ENCODE measurements at places on chromosomes 3 and 15.

DNA sequence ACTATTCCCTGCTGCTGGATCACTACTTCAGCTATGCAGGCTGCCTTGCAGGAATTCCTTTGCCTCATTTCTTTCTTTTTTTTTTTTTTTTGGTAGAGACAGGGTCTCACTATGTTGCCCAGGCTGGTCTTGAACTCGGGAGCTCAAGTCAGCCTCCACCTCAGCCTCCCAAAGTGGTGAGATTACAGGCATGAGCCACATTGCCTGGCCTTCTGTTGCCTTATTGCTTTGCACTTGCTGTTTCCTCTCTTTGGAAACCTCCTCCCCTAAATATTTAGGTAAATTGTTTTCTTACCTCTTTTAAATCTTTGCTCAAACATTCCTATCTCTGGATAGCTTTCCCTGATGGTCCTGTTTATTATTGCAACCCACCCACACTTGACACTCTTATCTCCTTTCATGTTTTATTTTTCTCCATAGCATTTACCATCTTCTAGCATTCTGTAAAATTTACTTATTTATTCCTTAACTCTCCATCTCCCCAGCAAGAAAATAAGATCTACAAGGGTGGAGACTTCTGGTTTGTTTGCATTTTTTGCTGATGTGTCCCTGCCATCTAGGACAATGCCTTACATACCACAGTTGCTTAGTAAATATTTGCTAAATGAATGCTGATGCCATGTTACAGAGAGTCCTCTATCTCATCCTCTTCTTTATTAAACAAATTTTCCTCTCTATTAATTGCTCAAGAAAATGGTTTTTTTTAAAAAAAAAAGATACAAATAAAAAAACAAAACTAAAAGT is 134.8 kb downstream of the P2RY1 start:
- no peak for DNase-seq

GRCh38 chr3:8451696-8452095 is 49.9 kb upstream of the LMCD1 start:
- DNase-seq: no peak

GRCh38 chr15:90912770-90913075 is 9.6 kb downstream of the MAN2A2 start:
- no peak for DNase-seq

DNA sequence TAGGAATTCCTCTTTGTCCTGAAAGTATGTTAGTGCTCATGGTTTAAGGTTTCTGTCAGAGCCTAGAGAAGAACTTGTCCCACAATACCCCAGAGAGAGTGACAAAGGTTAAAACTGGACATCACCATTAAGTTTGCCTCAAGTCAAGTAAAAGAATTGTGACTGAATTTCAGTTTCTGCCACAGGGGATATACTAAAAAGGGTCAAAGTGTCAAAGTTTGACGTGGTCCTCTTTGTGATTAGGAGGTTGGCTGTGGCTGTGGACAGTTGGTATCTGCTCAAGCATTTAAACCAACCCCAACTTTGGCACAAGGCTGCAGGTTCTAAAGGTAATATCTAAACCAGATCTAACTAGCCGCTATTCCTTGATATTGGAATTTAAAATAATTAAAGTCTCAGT is 26.1 kb downstream of the FMN1 start:
- DNase-seq: no peak

GRCh38 chr15:27070841-27071240 is 99.9 kb downstream of the GABRG3 start:
- DNase-seq: no peak

DNA sequence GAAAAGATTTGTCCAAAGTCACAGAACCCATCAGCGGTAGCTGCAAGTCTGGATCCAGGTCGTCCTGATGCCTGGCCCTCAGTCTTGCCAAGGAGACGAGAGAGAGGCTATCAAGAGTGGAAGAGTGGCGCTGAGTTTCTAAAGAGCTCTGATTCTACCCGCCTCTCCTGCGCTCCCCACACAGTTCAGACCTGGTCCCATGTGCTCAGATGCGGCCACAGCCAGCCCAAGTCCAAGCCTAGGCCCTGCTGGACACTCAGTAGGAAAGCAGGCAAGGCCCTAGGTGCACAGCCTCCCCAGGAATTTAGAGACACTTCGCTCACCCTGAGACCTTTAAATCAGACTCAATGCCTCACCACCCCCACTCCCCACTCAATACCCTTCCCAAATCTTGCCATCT is 32.4 kb downstream of the CCDC12 start:
- DNase-seq: no peak

GRCh38 chr15:27564656-27565055 is 534.5 kb downstream of the OCA2 start:
- DNase-seq: no peak

GRCh38 chr15:64710676-64711428 is 64.5 kb downstream of the RBPMS2 start:
- peak; percentile 25 for DNase-seq

DNA sequence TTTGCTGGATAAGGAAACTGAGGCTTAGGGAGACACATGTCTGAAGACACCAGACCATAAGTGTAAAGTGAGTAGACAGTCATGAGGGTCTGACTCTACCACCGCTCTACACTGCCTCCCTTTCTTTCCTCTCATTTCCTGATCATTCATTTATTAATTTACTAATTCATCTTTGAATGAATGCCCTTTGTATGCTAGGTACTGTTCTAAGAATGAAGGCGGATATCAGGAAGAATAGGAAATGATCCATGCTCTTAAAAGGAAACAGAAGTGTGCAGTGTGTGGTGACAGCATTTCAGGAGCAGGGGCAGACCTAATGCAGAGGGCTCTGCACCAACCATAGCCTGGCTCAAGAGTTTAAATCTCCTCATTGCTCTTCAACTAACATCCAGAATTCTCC is 31.8 kb upstream of the PSMD6 start:
- no peak for DNase-seq

- peak; percentile 86 for DNase-seq
Measured at GRCh38 chr3:129614927-129615363, 8.5 kb upstream of the PLXND1 start.

- DNase-seq: peak; percentile 91
Measured at GRCh38 chr3:31232055-31233025, 300.4 kb upstream of the STT3B start.

- DNase-seq: peak; percentile 96
Measured at GRCh38 chr15:78082106-78082742, 4.7 kb upstream of the TBC1D2B start.

DNA sequence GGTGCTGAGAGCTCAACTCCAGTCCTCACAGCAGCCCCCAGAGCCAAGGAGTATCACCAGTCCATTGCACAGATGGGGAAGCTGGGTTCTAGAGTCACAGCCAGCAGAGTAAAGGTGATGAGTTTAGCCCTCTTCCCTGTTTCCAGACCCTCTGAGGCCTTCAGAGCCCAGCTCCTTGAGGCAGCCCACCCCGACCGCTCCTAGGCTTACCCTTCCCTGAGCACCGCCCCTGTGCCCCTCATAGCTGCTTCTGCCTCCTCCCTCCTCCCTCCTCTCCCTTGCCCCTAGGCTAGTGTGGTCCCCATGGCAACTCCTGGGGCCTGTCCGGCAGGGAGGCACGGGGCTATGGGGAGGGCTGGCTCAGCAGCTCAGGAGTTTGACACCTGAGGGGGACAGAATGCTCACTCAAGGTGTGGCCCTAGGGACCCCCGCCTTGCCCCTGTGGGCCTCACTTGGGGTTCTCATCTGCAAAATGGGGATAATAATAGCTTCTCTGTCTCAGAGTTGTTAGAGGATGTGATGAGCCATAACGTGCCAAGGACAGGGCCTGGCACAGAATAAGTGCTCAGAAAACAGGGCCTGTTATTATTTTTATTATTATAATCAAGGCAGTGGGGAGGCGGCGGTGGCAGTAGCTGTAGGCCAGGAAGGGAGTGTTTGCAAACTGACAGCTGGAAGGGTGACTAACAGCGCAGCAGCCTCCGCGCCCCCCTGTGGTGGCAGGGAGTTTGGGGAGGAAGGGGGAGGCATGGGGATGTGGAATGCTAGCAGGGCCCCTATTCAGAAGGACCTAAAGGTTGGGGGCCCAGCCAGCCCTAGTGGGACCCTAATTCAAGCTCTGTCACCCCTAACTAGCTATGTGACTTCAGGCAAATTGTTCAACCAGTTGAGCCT is 11.5 kb downstream of the CSK start:
- peak; percentile 51 for DNase-seq

DNA sequence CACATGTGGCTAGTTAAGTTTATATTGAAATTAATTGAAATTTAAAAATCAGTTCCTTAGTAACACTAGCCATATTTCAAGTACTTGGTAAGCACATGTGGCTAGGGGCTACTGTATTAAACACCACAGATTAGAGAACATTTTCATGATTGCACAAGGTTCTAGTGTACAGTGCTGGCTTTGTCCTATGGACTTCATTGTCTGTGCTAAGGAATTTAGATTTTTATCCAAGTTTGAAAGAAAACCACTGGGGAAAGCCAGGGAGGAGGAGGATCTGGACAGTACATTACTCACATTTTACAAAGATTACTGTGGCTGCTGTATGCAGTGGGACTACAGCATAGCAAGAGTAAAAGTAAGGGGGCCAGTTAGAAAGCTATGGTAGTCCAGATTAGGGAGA is 13.9 kb downstream of the STAC start:
- no peak for DNase-seq

- no peak for DNase-seq
Measured at GRCh38 chr3:184196536-184196935, 10.5 kb downstream of the ABCF3 start.

- peak; percentile 3 for DNase-seq
Measured at GRCh38 chr3:81352867-81353266, 408.6 kb downstream of the GBE1 start.

- no peak for DNase-seq
Measured at GRCh38 chr3:62870321-62870720, 4.9 kb downstream of the CADPS start.

DNA sequence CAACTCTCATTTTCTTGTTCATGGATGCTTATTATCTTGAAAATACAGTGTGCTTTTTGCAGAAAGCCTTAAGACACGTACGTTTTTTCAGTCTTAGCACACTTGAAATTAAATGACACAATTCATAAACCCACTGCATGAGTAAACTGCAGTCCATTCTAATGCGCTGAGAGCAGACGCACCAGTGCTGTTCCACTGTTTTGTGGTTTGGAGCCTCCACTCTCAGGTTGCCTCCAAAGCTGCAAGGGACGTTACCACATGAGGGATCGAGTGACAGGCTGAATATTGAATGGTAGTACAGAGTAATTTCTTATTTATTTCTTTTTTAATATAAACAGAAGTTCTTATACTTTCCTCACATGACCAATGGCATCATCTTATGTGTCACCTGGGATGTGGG is 12.3 kb downstream of the IQCH start:
- DNase-seq: no peak

DNA sequence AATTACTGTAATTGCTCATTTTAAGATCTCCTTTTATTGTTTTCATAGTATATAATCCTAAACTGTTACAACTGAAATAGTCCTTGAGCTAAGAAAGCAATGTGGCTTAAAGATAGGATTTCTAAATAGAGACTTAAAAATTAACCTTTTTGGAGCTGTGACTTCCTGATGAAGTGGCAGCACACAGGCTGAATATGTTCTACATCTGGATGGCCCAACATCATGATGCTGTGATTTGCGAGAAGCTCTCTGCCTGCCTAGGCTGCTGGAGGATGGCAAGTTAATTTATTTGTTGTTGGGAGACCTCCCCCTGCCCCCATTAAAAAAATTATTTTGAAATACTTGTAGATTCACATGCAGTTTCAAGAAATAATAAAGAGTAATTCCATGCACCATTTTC is 134.5 kb downstream of the IGF1R start:
- DNase-seq: no peak

- peak; percentile 52 for DNase-seq
Measured at GRCh38 chr15:91694831-91695210, 158.7 kb upstream of the SLCO3A1 start.

GRCh38 chr3:111548092-111548491 is 6.1 kb downstream of the CD96 start:
- peak; percentile 31 for DNase-seq

DNA sequence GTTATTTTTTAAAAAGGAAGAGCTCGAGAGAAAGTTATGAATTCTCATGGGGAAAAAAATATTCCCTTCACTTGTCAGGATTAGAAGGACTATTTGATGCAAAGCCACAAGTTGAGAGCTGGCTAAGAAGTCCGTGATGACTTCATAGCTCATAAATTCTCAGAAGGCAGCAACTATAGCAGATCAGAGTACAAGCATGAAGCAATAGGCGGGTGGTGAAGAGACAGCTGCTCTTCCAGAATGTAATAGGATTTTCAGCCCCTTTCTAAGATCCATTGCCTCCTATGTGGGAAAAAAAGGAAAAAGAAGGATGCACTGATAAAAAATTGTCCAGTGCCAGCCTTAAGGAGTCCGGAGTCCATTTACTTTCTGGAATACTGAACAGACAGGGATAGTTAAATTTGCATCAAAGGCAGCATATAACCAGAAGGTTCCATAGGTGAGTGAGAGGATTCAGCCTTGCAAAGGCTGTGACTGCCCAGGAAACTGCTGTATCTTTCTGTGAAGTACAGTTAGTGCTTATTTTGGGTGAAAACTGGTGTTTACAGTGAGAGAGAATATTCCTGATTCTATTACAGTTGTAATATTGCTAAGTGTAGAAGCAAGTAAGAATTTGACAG is 929.5 kb upstream of the ALCAM start:
- no peak for DNase-seq

- no peak for DNase-seq
Measured at GRCh38 chr3:114499976-114500375, 206.1 kb downstream of the TIGIT start.

- no peak for DNase-seq
Measured at GRCh38 chr15:67415181-67415580, 105.8 kb upstream of the C15orf61 start.

- DNase-seq: peak; percentile 96
Measured at GRCh38 chr3:183244219-183244618, 8.8 kb upstream of the B3GNT5 start.

DNA sequence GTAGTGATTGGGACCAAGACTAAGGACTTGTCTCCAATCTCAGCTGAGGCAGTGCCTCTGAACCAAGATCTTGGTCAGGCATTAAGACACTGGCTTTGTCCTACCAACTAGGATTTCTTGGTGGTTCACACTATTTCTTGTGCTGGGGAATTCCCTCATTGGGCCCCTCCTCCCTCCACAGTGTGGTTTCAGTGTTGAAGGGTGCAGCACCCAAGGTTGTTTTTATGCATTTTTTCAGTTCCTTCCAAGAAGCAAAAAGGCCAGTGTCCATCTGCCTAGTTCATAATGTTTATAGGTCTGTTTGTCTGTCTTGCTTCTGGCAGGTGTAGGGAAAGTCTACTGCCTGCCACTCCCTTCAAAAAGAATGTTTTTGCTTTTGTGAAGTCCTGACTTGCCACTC is 10.6 kb upstream of the ITPKA start:
- DNase-seq: no peak

- DNase-seq: no peak
Measured at GRCh38 chr3:173221010-173221409, 80.0 kb upstream of the SPATA16 start.

GRCh38 chr3:138747225-138747624 is 87.5 kb downstream of the PIK3CB start:
- peak; percentile 23 for DNase-seq

GRCh38 chr3:97232393-97233034 is 418.1 kb downstream of the EPHA6 start:
- DNase-seq: no peak

Measured in inflammatory macrophage (primary cell).